GM23248 (cell line): ENCODE measurements at places on chromosomes 5 and 9. TPM values are rescaled to one million over a fixed set of nuclear protein-coding genes. Genes with fewer than 3 reads are reported as not detected.
A peak's percentile ranks its signal among the peaks of the same experiment; 100 is the strongest.

GRCh38 chr5:151221574-151221973 lies 2.3 kb downstream of the CCDC69 start:
- peak; percentile 54 for DNase-seq

DNA sequence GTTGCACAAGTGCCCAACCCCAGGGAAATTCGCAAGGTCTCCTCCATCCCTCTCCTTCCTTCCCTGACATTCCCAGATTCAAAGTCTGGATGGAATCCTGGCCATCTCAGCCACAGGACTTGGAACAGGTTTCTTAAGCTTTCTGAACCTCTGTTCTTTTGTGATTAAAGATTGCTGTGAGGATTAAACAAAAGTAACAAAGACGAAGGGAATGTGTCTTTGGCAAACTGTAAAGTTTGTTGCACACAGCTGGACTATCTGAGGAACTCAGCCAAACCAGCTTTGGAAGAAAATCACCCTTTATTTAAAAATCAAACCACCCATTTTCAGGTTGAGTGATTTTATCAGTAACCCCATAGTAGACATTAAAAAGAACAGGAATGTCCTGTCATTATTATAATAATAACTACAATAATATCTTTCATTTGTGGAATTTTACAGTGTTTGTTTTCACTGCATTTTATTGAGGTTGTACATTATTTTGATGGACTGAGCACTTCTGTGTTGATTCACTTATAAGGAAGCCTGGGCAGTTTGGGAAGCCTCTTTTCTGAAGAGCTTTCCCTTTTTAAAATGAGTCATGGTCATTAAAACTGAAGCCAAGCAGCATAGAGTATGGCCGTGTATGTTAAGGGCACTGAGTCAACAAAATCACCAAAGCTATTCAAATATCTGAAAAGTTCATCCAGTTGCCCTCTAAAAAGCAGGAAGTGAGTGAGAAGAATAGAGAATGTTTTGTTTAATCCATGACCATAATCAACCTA lies 310.2 kb downstream of the AGTPBP1 start:
- peak; percentile 60 for DNase-seq

- peak; percentile 36 for DNase-seq
Measured at GRCh38 chr5:116442095-116442534, 132.5 kb downstream of the SEMA6A start.

DNA sequence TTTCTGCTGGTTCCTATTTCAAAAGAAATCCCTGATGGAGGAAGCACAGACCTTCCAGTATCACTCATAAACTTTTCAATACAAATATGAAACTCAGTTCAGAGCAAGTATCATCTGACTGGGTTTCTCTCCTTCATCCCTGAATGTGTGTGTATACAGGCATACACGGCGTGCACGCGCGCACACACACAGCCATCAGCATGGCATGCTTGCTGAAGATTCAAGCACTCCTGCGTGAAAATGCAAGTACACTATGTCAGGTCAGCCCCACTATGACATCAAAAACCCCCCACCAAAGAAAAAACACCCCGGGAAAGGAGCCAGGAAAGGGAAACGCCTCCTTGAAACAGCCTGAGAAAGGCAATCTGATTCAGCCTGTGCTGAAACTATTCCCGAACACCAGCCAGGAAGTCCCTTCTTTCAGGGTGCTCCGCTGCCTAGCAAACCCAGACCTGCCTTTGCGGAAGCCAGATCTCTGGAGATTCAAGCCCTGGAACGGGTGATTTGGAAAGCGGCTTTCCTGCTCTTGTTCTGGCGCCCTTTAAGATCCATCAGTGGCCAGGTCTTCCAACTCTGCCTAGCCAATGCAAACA lies 831 bp downstream of the KLHL3 start:
- DNase-seq = peak; percentile 63

DNA sequence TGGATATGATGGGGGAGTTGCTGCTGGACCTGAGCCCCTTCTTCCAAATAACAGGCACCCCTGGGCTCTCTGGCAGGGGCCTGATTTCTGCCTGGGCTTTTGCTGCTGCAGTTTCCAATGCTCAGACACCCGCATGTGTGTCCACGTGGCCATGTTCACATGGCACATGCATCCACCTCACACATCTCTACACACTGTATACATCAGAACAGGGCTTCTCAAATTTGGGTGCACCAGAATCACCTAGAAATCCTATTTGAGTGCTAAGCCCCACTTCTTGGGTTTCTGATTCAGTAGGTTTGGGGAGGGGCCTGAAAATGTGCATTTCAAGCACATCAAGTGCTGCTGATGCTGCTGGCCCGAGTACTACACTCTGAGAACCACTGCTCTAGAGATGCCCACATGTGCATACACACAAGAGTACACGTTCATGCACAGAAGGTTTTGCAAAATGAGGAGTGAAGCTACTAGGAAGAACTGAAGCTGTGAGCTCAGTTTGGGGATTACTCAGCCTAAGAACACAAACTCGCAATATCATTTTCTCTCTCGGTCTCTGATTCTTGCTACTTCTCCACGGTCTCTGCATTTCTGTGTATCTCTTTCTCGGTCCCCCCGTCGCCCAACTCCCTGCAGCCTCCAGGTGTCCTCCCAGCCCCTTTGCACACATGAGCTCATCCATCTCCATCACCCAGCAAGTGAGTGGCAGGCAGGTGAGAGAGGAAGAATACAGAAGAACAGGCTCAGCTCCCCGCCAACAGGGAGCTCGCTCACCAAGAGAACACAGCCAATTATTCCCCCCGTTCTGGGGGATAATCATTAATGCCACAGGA lies 97.0 kb downstream of the PCDH1 start:
- no peak for DNase-seq

GRCh38 chr9:3528451-3528850 lies 2.6 kb upstream of the RFX3 start:
- DNase-seq = no peak

DNA sequence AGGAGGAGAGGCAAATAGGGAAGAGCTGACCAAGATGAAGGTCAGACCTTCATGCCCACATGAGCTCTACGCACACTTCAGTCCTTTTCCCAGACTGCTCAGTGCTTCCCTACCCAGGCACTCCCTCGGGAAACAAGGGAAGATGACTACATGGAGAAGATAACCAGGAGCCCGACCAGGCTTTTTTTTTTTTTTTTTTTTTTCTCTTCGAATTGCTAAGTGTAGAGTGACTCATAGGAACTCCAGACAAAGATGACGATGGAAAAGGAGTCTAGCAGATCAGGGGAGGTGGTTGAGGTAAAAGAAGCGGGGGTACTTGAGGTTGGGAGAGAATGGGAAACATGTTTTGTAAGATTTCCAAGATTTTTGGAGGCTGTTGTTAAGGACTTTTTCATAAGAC lies 526.1 kb downstream of the BNC2 start:
- peak; percentile 92 for DNase-seq

DNA sequence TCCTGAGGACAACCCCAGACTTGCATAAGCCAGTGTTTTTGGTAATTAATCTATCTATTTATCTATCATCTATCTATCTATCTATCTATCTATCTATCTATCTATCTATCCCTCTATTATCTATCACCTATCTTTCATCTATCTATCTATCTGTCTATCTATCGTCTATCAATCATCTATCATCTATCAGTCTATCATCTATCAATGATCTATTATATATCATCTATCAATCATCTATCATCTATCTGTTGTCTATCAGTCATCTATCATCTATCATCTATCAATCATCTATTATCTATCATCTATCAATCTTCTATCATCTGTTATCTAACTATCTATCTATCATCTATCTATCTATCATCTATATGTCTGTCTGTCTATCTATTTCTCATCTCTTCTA lies 85.5 kb downstream of the PTCH1 start:
- DNase-seq = no peak

- DNase-seq = no peak
Measured at GRCh38 chr5:103357636-103358035, 99.1 kb downstream of the MACIR start.

Gene NDOR1
- 12.1 and 12.4 TPM in 2 replicates for total RNA-seq

Gene CTXN3
- not detected in 2 replicates for total RNA-seq

Gene IL5
- not detected in 2 replicates for total RNA-seq

Gene MEF2C
- 3.4 TPM in 2 replicates for total RNA-seq

Gene TLX3
- total RNA-seq = not detected in 2 replicates

Gene HNRNPK
- total RNA-seq = 416 and 500 TPM in 2 replicates
